Activated CD4-positive, alpha-beta T cell treated with anti-CD3 and anti-CD28 coated beads for 4 hours (primary cell): ENCODE measurements at places on chromosomes 12 and 14.

DNA sequence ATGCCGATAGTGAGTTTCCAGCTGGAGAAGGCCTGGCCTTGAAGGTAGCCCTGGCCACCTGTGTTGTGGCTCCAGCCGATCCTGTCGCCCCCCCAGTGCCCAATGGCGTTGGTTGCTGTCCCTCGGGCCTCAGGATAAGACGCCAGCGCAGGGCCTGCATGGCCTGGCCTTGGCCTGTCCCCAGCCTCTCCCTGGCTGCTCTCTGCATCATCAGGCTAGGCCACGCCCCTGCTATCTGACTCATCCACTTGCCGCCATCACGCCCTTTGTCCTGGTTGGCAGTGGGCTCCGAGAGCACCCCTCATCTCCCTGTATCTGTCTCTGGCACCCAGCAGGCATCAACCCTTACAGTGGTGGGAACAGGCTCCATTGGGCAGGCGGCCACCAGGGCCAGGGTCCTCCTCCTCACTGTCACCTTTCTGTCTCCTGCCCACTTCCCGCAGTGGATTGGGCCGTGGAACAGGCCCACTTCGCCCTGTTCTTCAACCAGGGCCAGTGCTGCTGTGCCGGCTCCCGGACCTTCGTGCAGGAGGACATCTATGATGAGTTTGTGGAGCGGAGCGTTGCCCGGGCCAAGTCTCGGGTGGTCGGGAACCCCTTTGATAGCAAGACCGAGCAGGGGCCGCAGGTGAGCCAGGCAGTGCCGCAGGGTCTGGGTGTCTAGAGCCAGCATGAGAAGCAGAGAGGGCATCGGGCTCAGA is 25.6 kb downstream of the ALDH2 start:
- DNase-seq, result no peak

- no peak for DNase-seq
Observed at GRCh38 chr14:35390577-35391387, 13.8 kb downstream of the NFKBIA start.

DNA sequence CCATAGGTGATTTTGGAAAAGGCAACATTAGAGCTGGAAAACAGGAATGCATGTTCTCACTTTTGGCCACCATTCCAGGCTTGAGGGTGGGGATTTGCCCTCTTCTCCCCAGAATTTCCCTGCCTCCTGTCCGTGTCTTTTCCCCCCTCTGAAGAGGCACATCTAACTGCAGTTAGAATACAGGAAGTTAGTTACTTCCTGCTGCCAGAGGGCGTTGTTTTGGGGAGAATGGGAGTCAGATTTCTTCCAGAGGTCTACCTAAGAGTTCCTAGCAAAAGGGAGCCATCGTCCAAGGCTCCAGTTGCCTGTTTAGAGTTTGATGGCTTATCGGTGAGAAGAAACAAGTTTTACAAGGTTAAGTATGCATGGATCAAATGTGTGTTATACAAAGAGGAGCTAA is 112.8 kb upstream of the IGF1 start:
- no peak for DNase-seq

GRCh38 chr12:38328306-38328895 is 11.8 kb downstream of the ALG10B start:
- no peak for DNase-seq

DNA sequence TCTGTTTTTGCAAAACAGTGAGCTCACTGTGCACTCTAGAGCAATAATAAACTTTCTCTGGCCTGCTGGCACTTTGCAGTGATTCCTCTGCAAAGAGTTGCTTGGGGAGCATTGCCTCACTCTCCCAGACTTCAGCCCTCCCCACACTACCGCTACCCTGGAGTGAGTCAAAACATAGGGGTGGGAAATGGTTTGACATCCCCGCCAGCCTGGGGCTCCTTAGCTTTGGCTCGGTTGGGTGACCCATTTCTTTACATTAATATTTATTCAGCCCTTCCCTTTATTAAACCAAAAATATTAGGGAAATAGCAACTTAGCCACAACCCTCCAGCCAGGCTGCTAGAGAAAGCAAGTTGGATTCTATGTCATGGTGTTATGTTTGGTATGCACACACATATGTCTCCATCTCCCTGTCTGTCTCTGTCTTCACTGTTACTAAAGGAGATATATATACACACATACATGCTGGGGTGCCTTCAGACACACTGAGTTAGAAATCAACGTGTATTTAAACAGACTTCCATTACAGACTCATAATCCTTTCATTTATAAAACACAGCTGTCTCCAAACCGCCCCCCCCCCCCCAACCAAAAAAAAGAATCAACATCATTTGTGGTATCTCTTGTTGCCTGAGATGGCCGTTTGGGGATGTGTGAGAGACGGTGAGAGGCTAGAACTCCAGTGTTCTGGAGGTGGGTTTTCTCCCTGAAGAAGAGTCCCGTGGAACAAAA is 3.4 kb upstream of the IRF2BPL start:
- DNase-seq, result no peak

GRCh38 chr12:55746174-55746912 is 3.4 kb downstream of the GDF11 start:
- no peak for DNase-seq
